ENCODE measurements at places on chromosomes 4 and X. TPM values are rescaled to one million over a fixed set of nuclear protein-coding genes. Genes with fewer than 3 reads are reported as not detected.

Gene TCEAL7
- polyA plus RNA-seq = 389 TPM

DNA sequence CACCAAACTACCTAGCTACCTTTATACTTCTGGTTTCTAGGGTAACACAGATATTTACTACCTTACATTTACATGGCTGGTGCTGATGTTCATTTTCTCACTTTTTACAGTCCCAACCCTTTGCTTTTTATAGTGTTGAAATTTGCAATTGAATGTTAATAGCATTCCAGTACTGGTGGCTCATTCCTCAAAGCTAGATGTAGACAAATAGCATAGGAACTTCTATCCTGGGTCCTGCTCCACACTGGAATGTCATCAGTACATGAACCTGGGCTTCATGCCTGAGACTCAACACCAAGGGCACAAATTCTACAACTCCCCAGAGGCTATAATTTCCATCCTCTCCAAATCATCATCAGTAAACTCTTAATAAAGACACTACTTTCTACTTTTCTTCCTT, 10.3 kb upstream of the TRMT2B start:
- no peak for DNase-seq

DNA sequence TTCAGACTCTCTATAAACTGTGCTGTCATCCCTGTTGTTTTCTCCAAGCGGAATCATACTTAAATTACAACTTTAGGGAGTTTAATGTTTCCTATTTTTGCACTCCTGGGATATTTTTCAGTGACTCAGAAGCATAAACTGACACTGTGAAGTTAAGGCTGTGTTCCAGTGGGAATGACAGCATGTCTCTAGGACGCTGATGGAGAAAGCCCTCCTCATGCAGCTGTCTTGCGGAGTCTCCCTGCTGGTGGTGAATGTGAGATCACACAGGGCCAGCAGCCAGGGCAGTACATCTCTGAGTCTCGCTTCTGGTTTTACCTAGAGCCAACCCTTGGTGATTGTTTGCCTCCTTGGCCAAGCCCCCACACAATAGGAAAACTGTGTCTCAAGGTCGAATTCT, 53.3 kb downstream of the NFKB1 start:
- peak; percentile 86 for DNase-seq

Gene RBMXL3
- polyA plus RNA-seq = not detected

Gene MAGIX
- 2.1 TPM for polyA plus RNA-seq

GRCh38 chr4:158250321-158250720, 40.0 kb downstream of the TMEM144 start:
- DNase-seq = peak; percentile 56
